ENCODE measurements at places on chromosomes 5 and 9.

DNA sequence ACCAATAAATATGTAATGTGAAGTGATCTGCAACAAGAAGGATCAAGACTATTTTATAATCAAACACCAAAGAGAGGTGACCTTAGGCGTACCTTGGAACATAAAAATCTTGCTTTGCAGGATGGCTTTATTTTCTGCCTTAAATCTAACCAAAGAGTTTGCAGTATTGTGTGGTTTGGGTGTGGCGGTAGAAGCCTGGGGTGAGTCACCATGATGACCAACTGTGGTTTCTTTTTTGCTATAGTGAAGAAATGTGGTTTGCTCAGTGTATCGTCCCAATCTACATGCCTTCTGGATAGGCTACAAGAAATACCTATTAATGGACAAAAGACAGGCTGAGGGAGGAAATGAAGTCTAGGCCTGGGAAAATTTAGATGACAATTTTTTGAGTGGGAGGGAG, 5.1 kb upstream of the CAST start:
- no peak overlapping the region for H3K27ac ChIP-seq
- no peaks in the 10 kb centered on the region for H3K27me3 ChIP-seq
- peaks cover 3% of the 10 kb centered on the region for H3K4me1 ChIP-seq
- no peaks in the 10 kb centered on the region for H3K36me3 ChIP-seq
- DNase-seq = no peak
- no peak overlapping the region for H3K4me3 ChIP-seq

- H3K36me3 ChIP-seq = peaks cover 8% of the 10 kb centered on the region
- DNase-seq = no peak
- H3K4me3 ChIP-seq = peak overlapping the region; percentile 64
- peak overlapping the region; percentile 18 for H3K27ac ChIP-seq
These were observed 4.3 kb downstream of the CD74 start for GRCh38 chr5:150408231-150408943.

GRCh38 chr9:38278457-38278856, 114.0 kb upstream of the ALDH1B1 start:
- H3K4me1 ChIP-seq = no peaks in the 10 kb centered on the region
- no peak overlapping the region for H3K27ac ChIP-seq
- no peak overlapping the region for H3K4me3 ChIP-seq
- no peaks in the 10 kb centered on the region for H3K27me3 ChIP-seq
- DNase-seq = peak; percentile 15

DNA sequence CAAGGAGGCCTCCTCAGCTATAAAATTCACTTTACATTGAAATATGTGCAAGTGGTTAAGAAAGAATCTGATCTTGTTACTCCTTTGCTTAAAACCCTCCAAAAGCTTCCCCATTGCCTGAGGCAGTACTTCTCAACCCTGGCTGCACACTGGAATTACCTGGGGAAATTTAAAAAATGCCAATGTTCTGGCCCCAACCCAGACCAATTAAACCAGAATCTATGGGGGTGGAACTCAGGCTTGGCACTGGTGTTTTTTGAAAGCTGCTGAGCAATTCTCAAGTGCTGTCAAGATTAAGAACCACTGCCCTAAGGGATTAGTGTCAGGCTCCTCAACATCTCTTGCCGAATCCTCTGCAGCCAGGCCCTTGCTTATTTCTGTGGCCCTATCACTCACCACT, 269.6 kb downstream of the ELAVL2 start:
- no peaks in the 10 kb centered on the region for H3K4me1 ChIP-seq
- DNase-seq = no peak
- H3K4me3 ChIP-seq = no peak overlapping the region
- H3K36me3 ChIP-seq = no peaks in the 10 kb centered on the region

GRCh38 chr5:122473941-122474340, 161.9 kb downstream of the SNCAIP start:
- H3K4me1 ChIP-seq = no peaks in the 10 kb centered on the region
- H3K27ac ChIP-seq = no peak overlapping the region
- no peaks in the 10 kb centered on the region for H3K36me3 ChIP-seq
- DNase-seq = no peak
- H3K27me3 ChIP-seq = no peaks in the 10 kb centered on the region
- H3K4me3 ChIP-seq = no peak overlapping the region

GRCh38 chr5:34586117-34586885, 69.8 kb upstream of the RAI14 start:
- no peak for DNase-seq
- no peaks in the 10 kb centered on the region for H3K27me3 ChIP-seq
- H3K36me3 ChIP-seq = no peaks in the 10 kb centered on the region
- no peak overlapping the region for H3K27ac ChIP-seq

- no peak overlapping the region for H3K4me3 ChIP-seq
- no peaks in the 10 kb centered on the region for H3K27me3 ChIP-seq
- no peaks in the 10 kb centered on the region for H3K36me3 ChIP-seq
- H3K27ac ChIP-seq = no peak overlapping the region
- H3K4me1 ChIP-seq = no peaks in the 10 kb centered on the region
- no peak for DNase-seq
These were observed 15.0 kb downstream of the CACNA1B start for GRCh38 chr9:137892424-137893191.

DNA sequence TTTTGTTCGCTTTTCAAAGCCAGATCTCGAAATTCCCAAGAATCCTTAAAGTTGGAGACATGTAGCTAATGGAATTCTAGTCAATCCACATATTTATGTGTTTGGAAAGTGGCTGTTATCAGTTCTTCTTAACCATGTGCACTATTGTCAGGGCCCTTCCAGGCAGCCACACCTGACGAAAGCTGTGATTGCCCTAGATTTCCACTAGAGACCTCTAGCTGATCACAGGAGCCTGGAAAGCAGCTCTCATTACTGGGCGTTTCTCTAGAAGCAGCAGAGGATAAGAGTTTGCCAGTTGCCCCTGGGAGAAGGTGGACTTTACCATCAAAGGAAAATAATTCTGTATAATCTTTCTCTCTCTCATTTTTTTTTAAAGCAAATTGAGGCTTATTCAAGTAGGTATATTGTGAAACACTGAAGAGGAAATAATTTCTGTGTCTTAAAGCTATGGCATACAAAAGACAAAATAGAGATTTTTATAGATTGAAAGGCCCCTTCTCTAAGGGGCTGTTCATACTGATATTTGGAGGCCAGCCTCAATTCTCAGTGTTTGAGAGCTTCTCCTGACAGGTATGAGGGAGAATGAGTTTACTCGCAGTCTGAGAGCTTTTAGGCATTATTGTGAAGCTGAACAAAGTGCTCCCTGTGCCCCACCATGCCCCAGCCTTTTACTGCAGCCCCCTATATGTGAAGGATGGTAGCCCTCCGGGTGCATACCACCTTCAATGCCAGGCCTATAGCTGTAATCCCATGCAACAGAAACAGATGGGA, 405.4 kb upstream of the ACTBL2 start:
- no peaks in the 10 kb centered on the region for H3K36me3 ChIP-seq
- H3K4me3 ChIP-seq = no peak overlapping the region
- no peaks in the 10 kb centered on the region for H3K4me1 ChIP-seq
- DNase-seq = peak; percentile 65
- no peaks in the 10 kb centered on the region for H3K27me3 ChIP-seq

- H3K36me3 ChIP-seq = no peaks in the 10 kb centered on the region
- no peaks in the 10 kb centered on the region for H3K27me3 ChIP-seq
- H3K4me1 ChIP-seq = no peaks in the 10 kb centered on the region
- no peak overlapping the region for H3K4me3 ChIP-seq
- no peak for DNase-seq
These were observed 37.1 kb upstream of the NTNG2 start for GRCh38 chr9:132124800-132125199.

- no peak overlapping the region for H3K27ac ChIP-seq
- H3K27me3 ChIP-seq = no peaks in the 10 kb centered on the region
- DNase-seq = no peak
- no peaks in the 10 kb centered on the region for H3K36me3 ChIP-seq
- H3K4me1 ChIP-seq = peaks cover 10% of the 10 kb centered on the region
These were observed 173.7 kb downstream of the CARTPT start for GRCh38 chr5:71892641-71893365.

- no peaks in the 10 kb centered on the region for H3K27me3 ChIP-seq
- no peak for DNase-seq
- H3K4me1 ChIP-seq = no peaks in the 10 kb centered on the region
- no peak overlapping the region for H3K27ac ChIP-seq
These were observed 152.3 kb downstream of the NR3C1 start for GRCh38 chr5:143251190-143251589.

DNA sequence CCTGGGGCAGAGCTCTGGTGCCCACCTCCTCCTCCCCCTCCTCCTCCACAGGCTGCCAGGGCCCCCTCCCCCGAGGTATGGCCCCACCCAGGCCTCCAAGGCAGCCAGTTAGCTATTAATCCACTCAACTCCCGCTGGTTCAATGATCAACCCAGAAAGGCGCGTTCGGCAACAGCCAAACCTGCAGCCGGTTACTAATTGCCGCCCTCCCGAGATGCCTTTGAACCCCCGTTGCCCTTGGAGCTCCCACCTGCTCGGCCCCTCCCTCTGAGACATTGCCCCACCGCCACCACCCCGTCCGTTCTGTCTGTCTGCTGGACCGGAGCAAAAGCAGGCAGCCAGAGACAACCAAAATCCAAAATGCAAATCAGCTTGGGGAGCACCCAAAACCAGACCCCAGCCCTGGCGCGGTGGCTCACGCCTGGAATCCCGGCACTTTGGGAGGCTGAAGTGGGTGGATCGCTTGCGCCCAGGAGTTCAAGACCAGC, 25.8 kb downstream of the NOTCH1 start:
- H3K4me1 ChIP-seq = no peaks in the 10 kb centered on the region
- H3K36me3 ChIP-seq = peaks cover 61% of the 10 kb centered on the region
- no peak overlapping the region for H3K27ac ChIP-seq
- H3K27me3 ChIP-seq = no peaks in the 10 kb centered on the region
- no peak for DNase-seq

DNA sequence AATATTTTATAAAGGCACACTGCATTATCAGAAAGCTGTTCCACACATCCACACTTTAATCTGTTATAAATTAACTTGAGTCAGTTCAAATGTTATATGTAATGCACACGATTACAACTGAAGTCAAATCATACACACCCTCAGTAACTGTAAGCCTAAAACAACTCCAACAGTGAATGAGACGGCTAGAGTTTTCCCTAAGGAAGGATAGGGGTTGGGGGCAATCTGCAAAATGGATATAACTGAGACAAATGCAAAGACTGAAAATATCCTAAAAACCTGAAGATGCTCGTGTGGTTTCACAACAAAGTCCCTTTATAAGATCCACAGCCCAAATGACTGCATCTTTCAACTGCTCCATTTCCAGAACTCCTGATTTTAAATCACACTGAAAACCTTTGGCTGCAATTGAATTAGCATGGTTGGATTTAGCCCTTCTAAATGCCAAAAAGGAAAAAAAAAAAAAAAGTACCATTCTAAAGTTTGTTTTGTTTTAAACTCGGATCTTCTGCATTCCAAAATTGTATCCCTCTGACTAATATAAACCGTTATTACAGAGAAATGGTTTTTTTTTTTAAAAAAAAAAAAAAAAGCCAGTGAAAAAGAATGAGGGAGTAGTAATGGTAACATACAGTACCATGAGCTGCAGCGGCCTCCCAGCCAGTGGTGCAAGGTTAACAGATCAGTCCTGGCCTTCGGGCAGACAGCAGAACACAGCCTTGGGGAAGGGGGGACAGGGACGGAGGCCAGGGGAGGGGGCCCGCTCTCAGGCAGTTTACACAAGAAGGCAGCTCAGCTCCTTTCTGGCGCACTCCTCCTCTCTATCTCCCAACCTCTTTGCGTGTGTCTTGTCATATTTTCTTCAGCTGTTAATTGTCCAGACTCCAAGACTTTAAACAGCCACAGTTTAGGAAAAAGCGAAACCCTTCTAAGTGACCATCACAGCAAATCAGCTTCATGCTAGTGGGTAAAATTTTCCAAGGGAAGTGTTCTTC, 166.1 kb downstream of the BNC2 start:
- no peak for DNase-seq
- peak overlapping the region; percentile 64 for H3K4me3 ChIP-seq
- H3K27me3 ChIP-seq = no peaks in the 10 kb centered on the region
- no peaks in the 10 kb centered on the region for H3K4me1 ChIP-seq
- H3K27ac ChIP-seq = peak overlapping the region; percentile 85

- DNase-seq = peak; percentile 71
- H3K36me3 ChIP-seq = no peaks in the 10 kb centered on the region
- H3K4me1 ChIP-seq = no peaks in the 10 kb centered on the region
- no peaks in the 10 kb centered on the region for H3K27me3 ChIP-seq
These were observed at the start of gene FER for GRCh38 chr5:108747774-108748400. TSS of gene FER (plus strand) at chr5:108747897. CDS start at chr5:108798183, 50,286 bp downstream.

- no peaks in the 10 kb centered on the region for H3K4me1 ChIP-seq
- no peak for DNase-seq
- H3K27me3 ChIP-seq = no peaks in the 10 kb centered on the region
- H3K36me3 ChIP-seq = no peaks in the 10 kb centered on the region
These were observed 22.2 kb upstream of the TMEM161B start for GRCh38 chr5:88290801-88291200.

GRCh38 chr5:95086927-95087815, 197.7 kb downstream of the MCTP1 start:
- no peaks in the 10 kb centered on the region for H3K4me1 ChIP-seq
- H3K27ac ChIP-seq = no peak overlapping the region
- H3K27me3 ChIP-seq = no peaks in the 10 kb centered on the region
- H3K4me3 ChIP-seq = no peak overlapping the region
- DNase-seq = no peak
- no peaks in the 10 kb centered on the region for H3K36me3 ChIP-seq

DNA sequence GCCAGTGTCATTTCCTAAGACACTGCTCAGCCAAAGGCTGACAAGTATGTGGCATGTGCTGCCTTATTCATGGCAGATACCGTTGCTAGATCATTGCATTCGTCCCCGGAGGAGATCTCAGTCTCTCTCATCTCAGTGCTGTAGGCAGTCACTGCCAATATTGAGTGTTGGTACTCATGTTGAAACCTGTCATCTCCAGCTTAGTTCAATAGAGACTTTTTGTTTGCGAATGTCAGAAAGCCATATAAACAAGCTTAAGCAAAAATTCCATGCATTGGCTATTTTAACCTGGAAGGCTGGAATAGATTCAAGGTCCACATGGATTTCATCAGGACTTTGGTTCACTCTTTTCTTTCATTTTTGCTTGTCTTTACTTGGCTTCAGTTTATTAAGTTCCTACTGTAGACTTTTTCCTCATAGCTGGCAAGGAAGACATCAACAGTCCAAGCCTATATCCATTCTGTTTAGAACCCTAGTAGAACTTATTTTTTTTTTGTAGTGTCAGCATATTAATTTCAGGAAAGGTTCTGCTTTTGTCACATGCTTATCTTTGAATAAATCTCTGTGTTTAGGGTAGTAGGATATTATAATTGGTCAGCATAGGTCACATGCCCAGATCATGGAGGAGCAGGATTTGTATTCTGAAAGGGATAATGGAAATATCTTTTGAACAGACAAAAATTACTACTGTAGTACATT, 66.8 kb downstream of the FCHO2 start:
- H3K4me3 ChIP-seq = no peak overlapping the region
- DNase-seq = no peak
- peak overlapping the region; percentile 60 for H3K27ac ChIP-seq
- H3K4me1 ChIP-seq = peaks cover 13% of the 10 kb centered on the region
- peaks cover 3% of the 10 kb centered on the region for H3K36me3 ChIP-seq
- no peaks in the 10 kb centered on the region for H3K27me3 ChIP-seq

Measured in ascending aorta (tissue), 2 donors.